ENCODE measurements at places on chromosomes 12 and 14.

DNA sequence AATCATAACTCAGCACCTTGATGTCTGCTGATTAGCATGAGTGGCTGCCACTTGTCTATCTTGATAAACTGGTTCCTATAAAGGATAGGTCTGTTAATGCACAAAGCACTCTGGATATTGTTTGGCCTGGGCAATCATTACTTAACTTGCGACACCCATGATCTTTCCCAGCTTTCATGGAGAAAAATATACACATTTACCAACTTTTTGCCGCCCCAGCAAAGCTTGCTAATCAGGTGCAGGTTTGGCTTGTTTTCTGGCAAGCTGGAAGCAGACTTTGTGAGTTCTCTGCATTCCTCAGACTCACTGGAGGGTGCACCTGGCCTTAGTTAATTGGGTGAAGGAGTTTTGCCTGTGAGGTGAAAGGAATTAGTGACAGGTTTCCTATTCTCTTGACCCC, 1126.4 kb upstream of the FLRT2 start:
- no peak for DNase-seq

DNA sequence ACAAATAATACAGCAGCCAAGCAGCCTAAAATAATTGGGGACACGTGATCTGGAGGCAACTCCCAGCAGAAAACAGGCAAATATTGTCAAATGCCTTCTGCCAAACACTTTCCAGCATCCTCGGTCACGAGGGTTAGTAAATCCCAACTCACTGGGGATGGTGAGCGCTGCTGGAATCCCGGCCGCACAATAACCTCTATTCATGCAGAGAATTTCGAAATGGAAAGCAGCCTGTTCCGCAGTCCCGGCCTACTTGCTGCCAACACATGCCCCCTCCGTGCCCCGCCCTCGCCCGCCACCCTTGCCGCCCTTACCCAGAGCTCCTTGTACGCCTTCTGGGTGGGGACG, 62.2 kb downstream of the RFX4 start:
- no peak for DNase-seq

DNA sequence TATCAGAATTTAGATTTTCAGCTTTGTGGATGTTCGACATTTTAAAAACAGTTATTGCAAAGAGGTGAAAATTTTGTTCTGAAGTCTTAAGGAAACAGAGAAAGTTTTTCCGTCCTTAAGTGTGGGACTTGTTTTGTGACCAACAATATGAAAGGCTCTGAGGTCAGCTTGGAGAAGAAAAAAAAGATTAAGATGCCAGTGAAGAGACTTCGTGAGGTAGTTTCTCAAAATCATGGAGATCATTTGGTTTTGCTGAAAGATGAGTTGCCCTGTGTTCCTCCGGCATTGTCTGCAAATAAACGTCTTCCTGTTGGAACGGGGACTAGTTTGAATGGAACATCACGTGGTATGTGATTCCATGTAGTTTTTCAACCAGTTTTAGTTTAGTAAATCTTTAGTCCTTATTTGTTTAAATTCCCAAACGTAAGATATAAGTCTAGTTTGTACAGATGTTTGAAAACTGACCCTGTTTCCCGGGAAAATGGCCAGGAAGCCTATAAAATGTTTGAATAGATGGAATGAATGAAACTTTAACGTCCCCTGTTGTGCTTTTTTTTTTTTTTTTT, 682 bp downstream of the KIAA0586 start:
- DNase-seq, result no peak

DNA sequence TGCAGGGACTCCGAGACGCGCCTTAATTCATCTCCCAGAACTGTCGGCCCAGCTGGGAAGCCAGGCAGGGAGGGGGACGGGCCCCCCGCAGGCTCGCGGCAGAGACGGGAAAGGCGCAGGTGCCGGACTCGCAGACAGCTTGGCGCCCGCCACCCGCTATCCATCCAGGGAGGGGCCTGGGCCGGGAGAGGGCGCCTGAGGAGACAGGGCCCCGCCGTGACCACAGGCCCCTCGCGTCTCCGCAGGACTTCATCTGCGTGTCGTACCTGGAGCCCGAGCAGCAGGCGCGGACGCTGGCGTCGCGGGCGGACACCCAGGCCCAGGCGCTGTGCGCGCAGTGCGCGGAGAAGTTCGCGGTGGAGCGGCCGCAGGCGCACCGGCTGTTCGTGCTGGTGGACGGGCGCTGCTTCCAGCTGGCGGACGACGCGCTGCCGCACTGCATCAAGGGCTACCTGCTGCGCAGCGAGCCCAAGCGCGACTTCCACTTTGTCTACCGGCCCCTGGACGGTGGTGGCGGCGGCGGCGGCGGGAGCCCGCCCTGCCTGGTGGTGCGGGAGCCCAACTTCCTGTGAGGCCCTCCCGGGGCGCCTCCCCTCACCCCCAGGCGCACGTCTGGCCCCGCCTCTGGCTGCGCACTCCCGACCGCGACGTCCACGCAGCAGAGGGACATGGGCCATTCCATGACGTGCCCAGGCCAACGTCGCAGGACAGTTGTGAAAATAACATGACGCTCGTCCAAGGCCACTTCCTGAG, 60.6 kb downstream of the LGMN start:
- no peak for DNase-seq

DNA sequence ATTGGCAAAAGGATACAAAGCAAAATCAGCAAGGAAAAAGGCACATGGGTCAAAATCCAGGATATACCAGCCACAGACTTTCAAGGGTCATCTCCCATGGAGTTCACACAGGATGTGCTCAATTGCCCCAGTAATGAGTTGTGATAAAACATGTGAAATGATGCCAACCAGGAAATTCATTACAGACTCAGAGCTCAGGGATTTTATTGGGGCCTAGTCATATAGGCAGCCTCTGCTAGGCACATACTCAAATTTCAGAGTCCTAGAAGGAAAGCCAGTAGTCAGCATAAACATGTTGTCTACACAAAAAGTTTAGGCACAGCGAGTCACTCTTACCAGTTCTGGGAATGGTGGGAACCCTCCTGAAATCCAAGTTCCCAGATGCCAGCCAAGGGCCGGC, 64.4 kb upstream of the OSBPL8 start:
- no peak for DNase-seq

- DNase-seq, result no peak
Measured at GRCh38 chr12:95318071-95318545, 100.5 kb downstream of the VEZT start.

Data from cortex of kidney (tissue), 1 donor.